ENCODE measurements at places on chromosomes 7 and 10. TPM values are rescaled to one million over a fixed set of nuclear protein-coding genes. Genes with fewer than 3 reads are reported as not detected.

The CARD11 gene
- total RNA-seq = under 0.01 TPM

The CHST15 gene
- 73.6 TPM for total RNA-seq

The TMEM178B gene
- total RNA-seq = 0.11 TPM

The CALCR gene
- not detected for total RNA-seq

The IL2RA gene
- not detected for total RNA-seq

The CUBN gene
- total RNA-seq = 1.4 TPM

The RET gene
- 0.32 TPM for total RNA-seq

The SFXN4 gene
- 15.2 TPM for total RNA-seq

The INSYN2A gene
- 0.13 TPM for total RNA-seq

The PPP1R17 gene
- not detected for total RNA-seq
